ENCODE measurements at places on chromosomes 5 and 9. TPM values are rescaled to one million over a fixed set of nuclear protein-coding genes. Genes with fewer than 3 reads are reported as not detected.
A peak's percentile ranks its signal among the peaks of the same experiment; 100 is the strongest.

GRCh38 chr5:90967851-90968250 lies 409.3 kb downstream of the ADGRV1 start:
- no peaks in the 10 kb centered on the region for H3K27me3 ChIP-seq
- no peaks in the 10 kb centered on the region for H3K36me3 ChIP-seq
- no peaks in the 10 kb centered on the region for H3K4me1 ChIP-seq
- H3K27ac ChIP-seq, result no peak overlapping the region
- no peak for DNase-seq
- H3K4me3 ChIP-seq, result no peak overlapping the region

- H3K4me3 ChIP-seq, result no peak overlapping the region
- H3K36me3 ChIP-seq, result no peaks in the 10 kb centered on the region
- no peaks in the 10 kb centered on the region for H3K4me1 ChIP-seq
- no peaks in the 10 kb centered on the region for H3K27me3 ChIP-seq
These were observed 215.8 kb downstream of the CEMIP2 start for GRCh38 chr9:71552480-71552879.

- DNase-seq, result no peak
- no peak overlapping the region for H3K27ac ChIP-seq
- H3K4me1 ChIP-seq, result no peaks in the 10 kb centered on the region
These were observed 54.3 kb downstream of the TLE1 start for GRCh38 chr9:81634915-81635516.

PCDHGB2 gene
- 3.0 TPM for total RNA-seq

GRCh38 chr5:114360816-114361723 lies 800 bp upstream of the KCNN2 start:
- no peaks in the 10 kb centered on the region for H3K4me1 ChIP-seq
- H3K27ac ChIP-seq, result no peak overlapping the region
- no peaks in the 10 kb centered on the region for H3K36me3 ChIP-seq
- peak overlapping the region; percentile 51 for H3K4me3 ChIP-seq
- no peak for DNase-seq
- peaks cover 43% of the 10 kb centered on the region for H3K27me3 ChIP-seq

GRCh38 chr5:64634997-64635686 lies 55.2 kb upstream of the SHISAL2B start:
- H3K4me3 ChIP-seq, result no peak overlapping the region
- DNase-seq, result peak; percentile 59
- H3K36me3 ChIP-seq, result no peaks in the 10 kb centered on the region
- H3K27ac ChIP-seq, result no peak overlapping the region

TMEM245 gene
- total RNA-seq, result 88.1 TPM

OBP2B gene
- not detected for total RNA-seq

- no peak overlapping the region for H3K27ac ChIP-seq
- H3K4me1 ChIP-seq, result no peaks in the 10 kb centered on the region
- H3K27me3 ChIP-seq, result no peaks in the 10 kb centered on the region
- H3K36me3 ChIP-seq, result peaks cover 51% of the 10 kb centered on the region
- DNase-seq, result peak; percentile 3
These were observed 27.6 kb downstream of the DIMT1 start for GRCh38 chr5:62376064-62376463.

PDE8B gene
- 0.83 TPM for total RNA-seq

SV2C gene
- total RNA-seq, result 0.24 TPM

CDC20B gene
- total RNA-seq, result 0.32 TPM

PITX1 gene
- 0.07 TPM for total RNA-seq

CTSV gene
- total RNA-seq, result 29.0 TPM

DNA sequence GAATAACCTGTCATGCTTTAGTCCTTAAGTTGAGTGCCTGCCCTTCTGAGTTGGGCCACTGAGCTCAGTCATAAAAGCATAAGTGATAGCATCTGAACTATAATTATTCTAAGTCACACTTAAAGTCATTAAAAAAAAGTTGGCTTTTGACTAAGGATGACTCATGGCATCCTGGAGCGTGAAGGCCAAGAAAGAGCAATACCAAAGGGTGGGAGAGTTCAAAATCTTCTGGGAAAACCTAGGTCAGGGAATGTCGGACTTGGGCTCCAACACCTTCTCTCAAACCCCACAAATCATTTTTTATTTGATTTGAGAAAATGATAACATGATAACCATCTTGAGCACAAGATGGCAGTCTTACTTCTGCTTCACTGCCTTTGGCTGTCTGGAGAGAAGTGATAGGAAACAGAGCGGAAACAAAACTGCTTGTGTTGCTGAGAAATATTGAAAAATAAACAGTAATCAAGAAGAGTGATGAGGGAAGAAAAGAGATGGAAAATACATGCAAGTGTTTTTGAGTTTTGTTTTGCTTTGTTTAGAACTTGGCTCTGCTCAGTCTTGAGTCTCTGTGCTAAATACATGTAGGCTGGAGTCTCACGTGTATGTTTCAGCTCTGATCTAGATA lies 16.9 kb upstream of the NTRK2 start:
- H3K27ac ChIP-seq, result no peak overlapping the region
- no peak overlapping the region for H3K4me3 ChIP-seq
- DNase-seq, result no peak
- H3K36me3 ChIP-seq, result no peaks in the 10 kb centered on the region

DNA sequence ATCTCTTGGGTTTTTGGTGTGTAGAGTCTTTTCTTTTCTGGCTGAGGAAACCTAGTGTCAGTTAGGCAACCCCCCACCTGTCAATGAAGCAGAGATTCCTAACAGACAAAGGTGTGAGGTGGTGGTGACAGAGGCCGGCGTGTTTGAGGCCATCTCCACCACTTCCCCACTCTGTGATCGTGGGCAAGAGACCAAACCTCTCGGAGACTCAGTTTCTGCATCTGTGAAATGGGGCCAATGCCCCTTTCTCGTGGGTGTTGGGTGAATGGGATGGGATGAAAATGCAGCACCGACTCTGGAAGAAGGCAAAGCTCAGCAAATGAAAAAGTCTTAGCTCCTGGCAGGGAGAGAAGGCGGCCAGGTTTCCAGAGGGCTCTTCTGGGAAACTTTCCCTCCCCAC lies 807 bp downstream of the FAM163B start:
- H3K27me3 ChIP-seq, result peaks cover 47% of the 10 kb centered on the region
- H3K4me1 ChIP-seq, result no peaks in the 10 kb centered on the region
- H3K36me3 ChIP-seq, result no peaks in the 10 kb centered on the region

DNA sequence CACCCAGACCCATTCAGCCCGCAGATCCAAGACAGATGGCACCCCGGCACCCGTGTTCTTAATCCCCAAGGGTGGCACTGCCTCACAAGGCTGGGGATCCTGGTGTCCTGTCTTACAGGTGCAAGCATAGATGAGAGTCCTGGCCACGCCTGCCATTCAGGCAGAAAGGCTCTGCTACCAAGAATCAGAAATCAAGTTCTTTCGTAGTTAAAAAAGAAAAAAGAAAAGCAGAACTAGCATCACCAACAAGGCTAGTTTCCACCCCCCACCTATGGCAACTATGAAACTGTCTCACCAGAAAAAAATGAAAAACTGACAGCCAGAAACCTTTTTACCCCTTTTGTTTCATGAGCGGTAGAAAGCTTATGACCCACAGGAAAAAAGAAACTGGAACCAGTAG lies 170.4 kb downstream of the SYK start:
- H3K27me3 ChIP-seq, result no peaks in the 10 kb centered on the region
- no peak overlapping the region for H3K4me3 ChIP-seq
- H3K27ac ChIP-seq, result no peak overlapping the region

GRCh38 chr9:2964470-2964869 lies 120.6 kb upstream of the PUM3 start:
- no peaks in the 10 kb centered on the region for H3K4me1 ChIP-seq
- no peaks in the 10 kb centered on the region for H3K27me3 ChIP-seq
- no peak overlapping the region for H3K4me3 ChIP-seq
- no peaks in the 10 kb centered on the region for H3K36me3 ChIP-seq
- H3K27ac ChIP-seq, result no peak overlapping the region

DNA sequence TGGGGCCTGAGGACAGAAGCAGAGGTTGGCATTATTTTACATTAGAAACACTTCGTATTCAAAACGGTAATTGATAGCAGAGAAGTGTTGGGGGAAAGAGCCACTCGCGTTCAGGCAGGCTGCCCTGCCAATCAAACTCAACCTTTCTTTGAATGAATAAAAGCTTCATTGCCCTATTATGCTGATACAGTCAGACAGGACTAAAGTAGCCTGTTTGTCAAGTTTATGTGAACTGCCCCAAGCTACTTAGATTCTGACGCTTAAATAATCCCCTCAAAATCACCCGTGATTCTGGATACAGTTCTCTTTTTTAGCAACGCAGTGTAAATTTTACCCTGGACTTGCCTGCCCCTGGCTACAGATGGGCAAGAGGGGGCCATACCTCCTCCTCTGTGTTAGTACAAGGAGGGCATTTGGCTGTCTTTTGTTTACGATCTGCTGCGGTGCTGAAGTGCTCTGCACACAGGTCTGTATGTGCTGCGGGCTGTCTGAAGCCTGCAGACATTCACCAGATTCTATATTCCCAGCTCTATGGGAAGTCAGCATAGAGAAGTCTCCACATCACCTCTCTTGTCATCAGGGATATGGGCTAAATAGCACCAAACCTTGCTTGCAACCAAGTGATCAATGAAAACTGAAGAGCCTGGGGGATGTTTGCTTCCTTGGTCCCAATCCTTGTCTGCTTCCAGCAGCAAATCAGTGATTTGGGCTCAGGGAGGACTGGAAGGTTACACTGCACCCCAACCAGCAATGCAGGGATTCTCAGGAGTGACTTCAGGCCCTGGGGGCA lies 218.4 kb downstream of the EBF1 start:
- H3K36me3 ChIP-seq, result no peaks in the 10 kb centered on the region
- DNase-seq, result peak; percentile 29
- no peaks in the 10 kb centered on the region for H3K27me3 ChIP-seq
- H3K27ac ChIP-seq, result no peak overlapping the region

DNA sequence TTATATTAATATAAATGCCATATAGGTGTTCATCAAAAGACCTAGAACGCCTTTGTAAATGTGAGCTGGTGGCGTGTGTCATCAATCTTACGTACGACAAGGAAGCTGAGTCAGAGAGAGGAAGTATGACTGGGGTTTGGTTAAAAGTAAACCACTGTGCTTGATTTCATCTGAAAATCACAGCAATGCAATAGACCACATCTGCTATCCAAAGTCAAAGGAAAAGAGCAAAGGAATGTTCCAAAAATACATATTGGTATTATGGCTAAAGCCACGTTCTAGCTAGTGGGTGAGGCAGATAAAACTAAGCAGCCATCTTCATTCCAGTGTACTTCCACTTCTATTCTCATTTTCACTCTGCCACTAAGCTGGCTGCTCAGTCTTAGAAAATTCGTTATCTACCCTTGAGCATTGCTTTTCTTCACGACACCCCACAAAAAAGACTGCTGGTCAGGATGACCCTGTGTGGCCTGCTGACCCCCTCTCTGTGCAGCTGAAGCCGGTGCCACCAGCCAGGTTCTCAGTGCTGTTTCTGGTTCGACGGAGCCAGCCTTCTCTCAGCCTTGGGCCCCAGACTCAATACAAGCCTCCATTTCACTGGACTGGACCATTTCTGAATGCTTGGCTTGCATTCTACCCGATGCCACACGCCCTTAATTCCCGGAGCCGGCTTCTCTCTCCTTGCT lies 23.8 kb downstream of the SHC3 start:
- no peak overlapping the region for H3K27ac ChIP-seq
- no peaks in the 10 kb centered on the region for H3K36me3 ChIP-seq
- no peaks in the 10 kb centered on the region for H3K4me1 ChIP-seq
- H3K4me3 ChIP-seq, result no peak overlapping the region
- DNase-seq, result no peak

TTC16 gene
- 0.06 TPM for total RNA-seq

PCDHGA11 gene
- total RNA-seq, result 5.0 TPM

CDKN2A gene
- 0.25 TPM for total RNA-seq

DNA sequence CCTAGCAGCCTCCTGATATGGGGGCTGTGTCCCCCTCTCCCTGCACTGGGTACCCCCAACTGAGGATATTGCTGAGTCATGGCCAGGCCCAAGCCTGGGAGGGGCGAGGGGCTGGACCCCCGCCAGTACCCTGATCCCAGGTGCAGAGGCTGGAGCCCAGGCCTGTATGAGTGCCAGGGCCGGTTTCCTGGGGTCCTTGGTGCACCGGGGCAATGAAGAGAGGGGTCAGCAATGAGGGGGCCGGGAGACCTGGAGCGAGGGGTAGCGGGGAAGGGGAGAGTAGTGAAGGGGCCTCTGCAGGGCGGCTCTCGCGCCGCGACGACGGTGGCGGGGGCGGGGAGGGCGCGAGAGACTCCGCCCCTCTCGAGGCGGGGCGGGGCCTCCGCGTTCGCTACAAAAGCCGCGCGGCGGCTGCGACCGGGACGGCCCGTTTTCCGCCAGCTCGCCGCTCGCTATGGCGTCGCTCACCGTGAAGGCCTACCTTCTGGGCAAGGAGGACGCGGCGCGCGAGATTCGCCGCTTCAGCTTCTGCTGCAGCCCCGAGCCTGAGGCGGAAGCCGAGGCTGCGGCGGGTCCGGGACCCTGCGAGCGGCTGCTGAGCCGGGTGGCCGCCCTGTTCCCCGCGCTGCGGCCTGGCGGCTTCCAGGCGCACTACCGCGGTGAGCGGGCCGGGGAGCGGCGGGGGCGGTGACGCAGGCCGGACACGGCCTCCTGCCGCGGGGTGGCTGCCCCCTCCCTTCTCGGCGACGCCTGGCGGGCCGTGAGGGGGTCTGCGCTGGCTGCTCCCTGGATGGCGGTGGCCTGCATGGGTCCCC lies at the start of gene SQSTM1:
SQSTM1 (plus strand) TSS at position 423 of the 815 bp plus-strand sequence; CDS start at position 455, 32 bp downstream.
- no peaks in the 10 kb centered on the region for H3K27me3 ChIP-seq
- H3K4me3 ChIP-seq, result peak within 1 kb of the TSS; percentile 73
- H3K27ac ChIP-seq, result peak within 1 kb of the TSS; percentile 94
- DNase-seq, result peak; percentile 87

GLDC gene
- total RNA-seq, result 3.3 TPM

- no peak overlapping the region for H3K4me3 ChIP-seq
- no peak for DNase-seq
- no peaks in the 10 kb centered on the region for H3K4me1 ChIP-seq
- H3K27ac ChIP-seq, result no peak overlapping the region
- H3K27me3 ChIP-seq, result no peaks in the 10 kb centered on the region
- no peaks in the 10 kb centered on the region for H3K36me3 ChIP-seq
These were observed 17.1 kb upstream of the HSD17B3 start for GRCh38 chr9:96318921-96319565.

DNA sequence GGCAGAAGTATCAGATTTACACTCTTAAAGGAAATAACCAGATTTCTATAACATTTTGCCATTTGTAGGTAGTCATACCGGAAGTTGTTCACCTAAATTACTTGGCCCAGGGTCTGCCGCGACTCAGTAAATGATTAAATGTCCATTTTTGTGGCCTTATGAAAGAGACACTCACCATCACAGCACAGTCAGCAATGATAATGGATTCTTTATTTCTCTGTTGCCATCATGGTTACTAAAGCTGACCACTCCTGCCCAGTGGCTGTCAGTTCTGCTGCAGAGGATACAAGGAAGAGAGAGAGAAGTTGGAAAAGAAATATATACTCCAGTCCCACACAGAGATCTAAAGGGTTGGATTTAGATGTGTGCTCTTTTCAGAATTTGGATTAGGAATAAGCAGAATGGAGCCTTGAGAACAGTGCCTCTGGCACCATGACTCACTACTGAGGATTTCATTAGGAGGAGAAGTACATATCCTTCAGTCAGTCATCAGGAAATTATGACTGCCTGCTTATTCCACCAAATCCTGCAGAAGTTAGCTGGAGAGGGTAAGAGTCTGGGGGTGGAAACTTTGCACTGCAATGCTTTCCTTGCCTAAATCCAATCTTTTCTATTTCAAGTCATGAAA lies 72.8 kb upstream of the EFNA5 start:
- H3K4me1 ChIP-seq, result no peaks in the 10 kb centered on the region
- H3K27ac ChIP-seq, result no peak overlapping the region
- no peaks in the 10 kb centered on the region for H3K36me3 ChIP-seq
- no peak for DNase-seq
- peaks cover 22% of the 10 kb centered on the region for H3K27me3 ChIP-seq
- H3K4me3 ChIP-seq, result no peak overlapping the region

PRLR gene
- total RNA-seq, result 0.06 TPM

LCN9 gene
- not detected for total RNA-seq

MARCOL gene
- total RNA-seq, result not detected

Data from cardiac muscle cell (in vitro differentiated cells and primary cell).